Breast epithelium (tissue), 4 donors: ENCODE measurements at places on chromosomes 12 and 14. TPM values are rescaled to one million over a fixed set of nuclear protein-coding genes. Genes with fewer than 3 reads are reported as not detected.

Gene CFAP251
- 8.2 TPM for total RNA-seq

DNA sequence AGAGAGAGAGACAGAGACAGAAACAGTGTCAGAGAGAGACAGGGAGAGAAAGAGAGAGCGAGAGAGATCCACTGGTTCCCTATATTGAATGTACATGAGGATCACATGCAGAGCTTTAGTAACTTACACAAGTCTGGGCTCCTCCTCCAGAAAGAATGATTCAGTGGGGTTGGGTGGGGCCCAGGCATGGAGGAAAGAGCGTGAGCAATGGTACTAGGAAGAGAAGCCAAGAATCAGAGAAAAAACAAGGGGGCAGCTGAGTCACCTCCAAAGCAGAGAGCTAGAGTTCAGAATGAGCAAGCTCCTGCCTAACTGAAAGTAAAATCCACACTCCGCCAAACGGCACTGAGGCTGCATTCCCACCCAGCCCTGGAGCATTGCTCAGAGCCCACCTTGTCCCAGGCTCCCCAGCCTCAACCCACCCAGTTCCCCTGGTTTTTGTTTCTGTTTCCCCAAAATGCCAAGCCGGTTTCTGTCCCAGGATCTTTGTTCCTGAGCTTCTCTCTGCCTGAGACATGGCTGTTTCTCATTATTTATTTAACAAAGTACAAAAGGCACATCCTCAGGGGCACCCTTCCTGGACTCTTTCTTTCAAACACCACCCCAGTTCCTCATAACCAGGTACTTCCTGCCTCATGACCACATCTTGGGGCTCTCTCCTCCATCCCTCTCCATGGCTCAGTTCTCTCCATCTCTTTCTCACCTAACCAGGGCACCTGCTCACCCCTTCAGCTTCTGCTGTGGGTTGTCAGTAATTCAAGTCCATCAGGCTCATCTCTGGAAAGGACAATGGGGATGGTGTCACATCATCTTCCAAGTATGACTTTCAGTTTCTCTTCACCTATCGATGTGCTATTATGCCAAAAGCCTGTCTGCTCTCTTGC lies 670.3 kb upstream of the TBX3 start:
- H3K4me1 ChIP-seq, result peaks cover 3% of the 10 kb centered on the region
- H3K36me3 ChIP-seq, result no peaks in the 10 kb centered on the region
- H3K27me3 ChIP-seq, result no peaks in the 10 kb centered on the region

Gene ARG2
- 5.2 TPM for total RNA-seq

DNA sequence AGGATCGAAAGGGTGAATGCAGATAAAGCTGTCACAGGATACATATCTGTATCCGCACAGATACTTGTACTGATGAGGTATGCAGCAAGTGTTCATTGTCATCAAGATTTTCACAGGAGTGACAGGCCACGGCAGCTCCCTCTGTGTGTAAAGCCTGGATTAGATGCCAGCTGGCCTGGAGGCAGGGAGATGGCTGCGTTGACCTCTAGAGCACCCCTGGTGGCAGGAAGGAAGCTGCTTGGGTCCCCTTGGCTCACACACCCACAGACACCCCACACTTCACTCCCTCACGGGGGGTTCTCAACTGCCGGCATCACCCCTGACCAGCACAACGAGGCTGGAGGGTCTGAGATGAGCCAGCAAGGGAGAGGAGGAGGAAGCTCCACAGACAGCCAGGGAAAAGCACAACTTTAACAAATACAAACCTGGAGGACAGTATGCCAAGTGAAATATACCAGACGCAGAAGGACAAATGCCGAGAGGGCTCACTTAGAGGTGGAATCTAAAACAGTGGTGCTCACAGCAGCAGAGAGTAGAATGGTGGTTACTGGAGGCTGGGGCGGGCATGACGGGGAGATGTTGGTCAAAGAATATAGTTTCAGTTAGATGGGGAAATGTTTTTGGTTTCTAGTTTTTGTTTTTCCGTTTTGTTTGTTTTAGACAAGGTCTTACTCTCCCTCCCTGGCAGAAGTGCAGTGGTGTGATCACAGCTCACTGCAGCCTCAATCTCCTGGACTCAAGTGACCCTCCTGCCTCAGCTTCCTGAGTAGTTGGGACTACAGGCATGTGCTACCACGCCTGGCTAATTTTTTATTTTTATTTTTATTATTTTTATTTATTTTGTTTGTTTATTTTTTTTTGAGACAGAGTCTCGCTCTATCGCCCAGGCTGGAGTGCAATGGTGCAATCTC lies 45.7 kb downstream of the TEAD4 start:
- H3K27me3 ChIP-seq, result no peaks in the 10 kb centered on the region
- no peak overlapping the region for H3K4me3 ChIP-seq
- no peak for DNase-seq
- no peak overlapping the region for H3K27ac ChIP-seq
- H3K4me1 ChIP-seq, result no peaks in the 10 kb centered on the region

DNA sequence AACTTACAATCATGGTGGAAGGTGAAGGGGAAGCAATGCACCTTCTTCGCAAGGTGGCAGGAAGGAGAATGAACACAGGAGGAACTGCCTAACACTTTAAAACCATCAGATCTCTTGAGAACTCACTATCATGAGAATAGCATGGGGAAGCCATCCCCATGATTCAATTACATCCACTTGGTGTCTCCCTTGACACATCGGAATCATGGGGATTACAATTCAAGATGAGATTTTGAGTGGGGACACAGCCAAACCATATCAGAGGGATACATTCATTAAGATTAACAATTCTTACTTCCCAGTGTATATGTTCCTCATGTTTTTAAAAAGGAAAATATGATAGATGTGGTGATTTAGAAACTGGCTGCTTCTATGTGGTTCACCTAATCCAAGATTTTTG lies 117.9 kb downstream of the PDE3A start:
- H3K27ac ChIP-seq, result no peak overlapping the region
- no peaks in the 10 kb centered on the region for H3K36me3 ChIP-seq
- no peak overlapping the region for H3K4me3 ChIP-seq
- H3K27me3 ChIP-seq, result no peaks in the 10 kb centered on the region

DNA sequence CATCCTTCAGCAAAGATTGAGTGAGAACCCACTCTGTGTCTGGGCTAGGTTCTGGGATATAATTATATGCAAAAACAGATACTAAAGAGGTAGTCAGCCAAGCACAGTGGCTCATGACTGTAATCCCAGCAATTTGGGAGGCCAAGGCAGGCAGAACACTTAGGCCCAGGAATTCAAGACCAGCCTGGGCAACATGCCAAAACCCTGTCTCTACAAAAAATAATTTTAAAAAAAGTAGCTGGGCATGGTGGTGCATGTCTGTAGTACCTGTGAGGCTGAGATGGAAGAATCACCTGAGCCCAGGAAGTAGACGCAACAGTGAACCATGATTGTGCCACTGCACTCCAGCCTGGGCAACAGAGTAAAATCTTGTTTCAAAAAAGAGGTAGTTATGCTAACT lies 237.5 kb upstream of the HMGA2 start:
- H3K4me3 ChIP-seq, result no peak overlapping the region
- H3K27ac ChIP-seq, result no peak overlapping the region
- H3K4me1 ChIP-seq, result no peaks in the 10 kb centered on the region
- DNase-seq, result no peak

GRCh38 chr12:9741726-9742125 lies 8.8 kb upstream of the CLECL1 start:
- no peaks in the 10 kb centered on the region for H3K27me3 ChIP-seq
- no peak for DNase-seq
- H3K36me3 ChIP-seq, result no peaks in the 10 kb centered on the region
- H3K27ac ChIP-seq, result no peak overlapping the region

GRCh38 chr12:27595231-27595642 lies 71.2 kb downstream of the PPFIBP1 start:
- no peaks in the 10 kb centered on the region for H3K36me3 ChIP-seq
- DNase-seq, result peak; percentile 67
- peak overlapping the region; percentile 80 for H3K27ac ChIP-seq
- H3K4me3 ChIP-seq, result no peak overlapping the region

- H3K36me3 ChIP-seq, result no peaks in the 10 kb centered on the region
- H3K27me3 ChIP-seq, result no peaks in the 10 kb centered on the region
- H3K4me3 ChIP-seq, result no peak overlapping the region
- no peak for DNase-seq
- no peak overlapping the region for H3K27ac ChIP-seq
- H3K4me1 ChIP-seq, result no peaks in the 10 kb centered on the region
Measured at GRCh38 chr12:15118955-15119354, 102.3 kb downstream of the RERG start.

DNA sequence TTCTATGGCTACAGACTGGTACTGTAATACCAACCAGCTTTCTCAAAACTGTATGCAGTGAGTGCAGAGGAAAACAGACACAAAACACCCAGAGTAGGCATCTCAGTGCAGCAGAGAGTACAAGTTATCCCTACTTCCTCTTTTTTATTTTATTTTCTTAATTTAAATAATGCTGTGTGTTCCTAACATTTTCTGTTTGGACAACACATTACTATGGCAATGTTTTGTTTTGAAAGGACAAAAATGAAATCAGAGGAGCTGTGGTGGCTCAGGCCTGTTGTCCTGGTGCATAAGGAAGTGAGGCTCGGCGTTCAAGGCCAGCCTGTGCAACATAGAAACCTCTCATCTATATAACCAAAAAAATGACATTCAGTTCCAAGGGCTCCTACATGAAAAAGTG lies 33.7 kb upstream of the SELPLG start:
- H3K27me3 ChIP-seq, result no peaks in the 10 kb centered on the region
- H3K4me3 ChIP-seq, result no peak overlapping the region
- no peak for DNase-seq
- no peaks in the 10 kb centered on the region for H3K36me3 ChIP-seq
- peak overlapping the region; percentile 43 for H3K27ac ChIP-seq

Gene PAPLN
- total RNA-seq, result 29.9 TPM

DNA sequence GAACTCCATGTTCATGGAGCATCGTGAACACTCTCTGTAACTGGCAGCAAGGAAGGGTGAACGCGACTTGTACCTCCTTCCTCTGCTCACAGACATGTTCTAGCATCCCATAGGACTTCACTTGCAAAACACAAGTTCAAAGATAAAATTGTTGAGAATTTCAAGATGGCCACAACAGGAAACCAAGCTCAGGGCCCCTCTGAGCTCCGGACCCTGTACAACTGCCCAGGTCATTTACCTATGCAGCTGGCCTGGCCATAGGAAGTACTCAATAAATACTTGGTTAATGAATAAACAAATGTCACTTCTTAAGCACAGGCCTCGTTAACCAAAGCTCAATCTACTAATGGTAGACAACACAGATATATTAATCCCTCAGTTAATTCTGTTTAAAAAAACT lies 11.7 kb upstream of the PPP4R4 start:
- H3K4me1 ChIP-seq, result no peaks in the 10 kb centered on the region
- H3K36me3 ChIP-seq, result no peaks in the 10 kb centered on the region
- H3K27me3 ChIP-seq, result peaks cover 12% of the 10 kb centered on the region
- no peak overlapping the region for H3K27ac ChIP-seq

Gene TTC7B
- total RNA-seq, result 22.0 TPM

DNA sequence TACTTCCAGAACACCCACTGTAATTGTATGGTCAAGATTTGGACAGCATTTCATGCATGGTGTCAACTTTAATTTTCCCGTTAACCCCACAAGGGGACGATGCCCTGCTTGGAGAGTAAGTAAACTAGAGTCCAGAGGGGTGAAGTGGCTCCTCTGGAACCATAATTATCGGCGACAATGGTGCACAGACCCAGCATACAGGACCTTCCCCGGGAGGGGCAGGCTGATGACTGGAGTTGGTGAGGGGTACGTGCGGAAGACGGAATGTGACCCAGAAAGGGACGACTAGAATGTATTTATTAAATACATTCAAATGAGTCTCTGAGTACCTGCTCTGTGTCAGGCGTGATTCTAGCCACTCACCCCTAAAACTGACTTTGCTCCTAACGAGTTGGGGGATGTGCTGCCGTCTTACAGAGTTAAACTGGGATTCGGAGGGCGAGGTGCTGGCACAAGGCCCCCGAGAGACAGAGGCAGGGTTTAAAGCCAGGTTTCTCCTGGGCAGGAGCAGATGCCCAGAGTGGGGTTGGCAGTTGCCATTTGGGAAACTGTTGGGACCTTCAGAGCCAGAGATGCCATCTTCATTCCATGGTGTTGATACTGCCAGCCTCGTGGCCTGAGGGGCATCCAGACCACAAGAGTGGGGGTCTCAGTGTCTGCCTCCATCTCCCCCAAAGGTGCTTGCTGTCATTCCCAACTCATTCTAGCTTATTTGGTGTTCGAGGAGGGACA lies 10.9 kb downstream of the RTL1 start:
- H3K4me1 ChIP-seq, result no peaks in the 10 kb centered on the region
- H3K27ac ChIP-seq, result no peak overlapping the region

DNA sequence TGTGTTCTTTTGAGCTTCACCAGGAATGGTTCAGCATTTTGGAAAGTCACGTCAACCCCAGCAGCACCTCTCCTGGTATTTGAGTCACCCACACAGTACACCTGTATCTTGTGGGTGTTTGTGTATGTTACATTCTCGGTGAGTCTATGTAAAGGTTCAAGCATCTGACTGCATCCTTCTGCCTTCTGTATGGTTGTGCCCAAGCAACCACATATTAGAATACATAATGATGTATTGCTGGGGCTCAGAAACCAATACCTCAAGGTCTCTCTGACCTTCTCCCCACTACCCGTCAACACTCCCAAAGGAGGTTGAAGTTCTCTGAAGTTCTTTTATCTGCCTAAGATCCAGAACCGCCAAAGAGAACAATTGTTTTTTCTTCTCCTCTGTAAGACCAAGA lies 9.2 kb upstream of the TMEM229B start:
- no peak overlapping the region for H3K27ac ChIP-seq
- H3K27me3 ChIP-seq, result no peaks in the 10 kb centered on the region
- no peaks in the 10 kb centered on the region for H3K36me3 ChIP-seq

DNA sequence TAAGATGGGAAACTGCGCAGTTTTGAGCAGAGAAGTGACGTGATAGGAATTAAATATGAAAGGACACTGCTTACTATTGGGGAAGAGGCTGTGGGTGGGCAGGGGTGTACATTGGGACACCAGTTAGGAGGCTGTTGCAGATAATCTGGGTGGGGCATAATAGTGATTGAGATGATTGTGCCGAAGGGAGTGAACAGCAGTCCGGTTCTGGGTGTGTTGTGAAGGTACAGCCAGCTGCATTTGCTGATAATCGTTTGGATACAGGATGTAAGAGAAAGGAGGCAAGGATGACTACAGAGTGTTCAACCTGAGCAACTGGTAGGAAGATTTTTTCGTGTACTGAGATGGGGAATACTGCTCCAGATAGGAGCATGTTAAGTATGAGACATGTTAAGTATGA lies 205.2 kb upstream of the NEDD1 start:
- no peaks in the 10 kb centered on the region for H3K4me1 ChIP-seq
- H3K27me3 ChIP-seq, result no peaks in the 10 kb centered on the region
- no peak overlapping the region for H3K27ac ChIP-seq
- H3K36me3 ChIP-seq, result no peaks in the 10 kb centered on the region
- DNase-seq, result no peak

Gene KRT3
- not detected for total RNA-seq

Gene SLCO1B1
- not detected for total RNA-seq

Gene DIO2
- 2.3 TPM for total RNA-seq

Gene OR6C74
- total RNA-seq, result not detected

- no peaks in the 10 kb centered on the region for H3K27me3 ChIP-seq
- H3K36me3 ChIP-seq, result no peaks in the 10 kb centered on the region
- H3K4me3 ChIP-seq, result no peak overlapping the region
- H3K27ac ChIP-seq, result no peak overlapping the region
- no peak for DNase-seq
- H3K4me1 ChIP-seq, result no peaks in the 10 kb centered on the region
Measured at GRCh38 chr14:29062976-29063375, 296.4 kb downstream of the FOXG1 start.
